Stimulated activated CD4-positive, alpha-beta T cell treated with anti-CD3 and anti-CD28 coated beads, Interleukin-4, amount 100 ng/mL, for 4 hours (primary cell): ENCODE measurements at places on chromosomes 1 and 21.

DNA sequence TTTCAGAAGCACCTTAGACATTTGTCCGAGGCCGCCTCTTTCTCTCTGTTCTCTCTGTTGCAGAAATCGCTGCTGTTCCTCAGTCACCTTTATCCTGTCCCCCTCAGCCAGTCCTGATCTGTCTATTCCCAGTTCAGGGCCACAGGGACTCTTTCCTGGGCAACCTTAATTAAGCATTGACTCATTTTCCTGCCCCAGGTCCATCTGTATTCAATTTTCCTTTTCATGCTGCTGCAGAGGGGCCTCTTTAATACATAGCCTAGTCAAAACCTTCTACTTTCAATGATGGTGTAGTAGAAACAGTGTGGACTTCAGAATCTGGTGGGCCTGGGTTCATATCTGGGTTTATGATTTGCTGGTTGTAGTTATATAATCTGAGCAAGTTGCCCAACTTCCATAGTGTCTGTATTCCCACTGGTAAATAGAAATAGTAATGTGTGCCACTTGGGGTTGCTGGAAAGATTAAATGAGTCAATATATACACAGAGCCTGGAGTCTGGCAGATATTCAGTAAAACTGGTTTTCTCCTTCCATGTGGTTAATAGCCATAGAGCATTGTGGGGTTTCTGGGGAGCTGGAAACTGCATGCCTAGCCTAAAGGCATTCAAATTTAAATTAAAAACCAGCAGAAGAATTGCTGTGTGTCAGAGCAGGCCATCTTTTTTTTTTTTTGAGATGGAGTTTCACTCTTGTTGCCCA lies 4.5 kb downstream of the TRAF5 start:
- no peak for DNase-seq

- no peak for DNase-seq
Observed at GRCh38 chr1:1779320-1779675, 1.0 kb upstream of the NADK start.

GRCh38 chr21:45578176-45578801 lies 36.0 kb upstream of the SLC19A1 start:
- DNase-seq = no peak

- DNase-seq = no peak
Observed at GRCh38 chr1:85321237-85321964, 45.0 kb upstream of the BCL10 start.

DNA sequence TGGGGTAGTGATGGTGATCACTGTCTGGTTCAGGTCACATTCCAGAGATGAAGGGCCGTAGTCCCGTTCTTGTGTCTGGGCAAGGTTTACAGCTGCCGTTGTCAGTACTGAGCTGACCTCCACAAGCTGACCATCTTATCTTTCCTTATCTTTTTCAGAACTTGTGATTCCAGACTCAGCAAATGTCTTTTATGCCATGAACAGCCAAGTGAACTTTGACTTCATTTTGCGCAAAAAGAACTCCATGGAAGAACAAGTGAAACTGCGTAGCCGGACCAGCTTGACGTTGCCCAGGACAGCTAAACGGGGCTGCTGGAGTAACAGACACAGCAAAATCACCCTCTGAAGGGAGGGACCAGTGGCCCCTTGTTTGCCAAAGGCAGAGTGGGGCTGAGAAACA lies 111.6 kb downstream of the COLGALT2 start:
- DNase-seq = no peak

DNA sequence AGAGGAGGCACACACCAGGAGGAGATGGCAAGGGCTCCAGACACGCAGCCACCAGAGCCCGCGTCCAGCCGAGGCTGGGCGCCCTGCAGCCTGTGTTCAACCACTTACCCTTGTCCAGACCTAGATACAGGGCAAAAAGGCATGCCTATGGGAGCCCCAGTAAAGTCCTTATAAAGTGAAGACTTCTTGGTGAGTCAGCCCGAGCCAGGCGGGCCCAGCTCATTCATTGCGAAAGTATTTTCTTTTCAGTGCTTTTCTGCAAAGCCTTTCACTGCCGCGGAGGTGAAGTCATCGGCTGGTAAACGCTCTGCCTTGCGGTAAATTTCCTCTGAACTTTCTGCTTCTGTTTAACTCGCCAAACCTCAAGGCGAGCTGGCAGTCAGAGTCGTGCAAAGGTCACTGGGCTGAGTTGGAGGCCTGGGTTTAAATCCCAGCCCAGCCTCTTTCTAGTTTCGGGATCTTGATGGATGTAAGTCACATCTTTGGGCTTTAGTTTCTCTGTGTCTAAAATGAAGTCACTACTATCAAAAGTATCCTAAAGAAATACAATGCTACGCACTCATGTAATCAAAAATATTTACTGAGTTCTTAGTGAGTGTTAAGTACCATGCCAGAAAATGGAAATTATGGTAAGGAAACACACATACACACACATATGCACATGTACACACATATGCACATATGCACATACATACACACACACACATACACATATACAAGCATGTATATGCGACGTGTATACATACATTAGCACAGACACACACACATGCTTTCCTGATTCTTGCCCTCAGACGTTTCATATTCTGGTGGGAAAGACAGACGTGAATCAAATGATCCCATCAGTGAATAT lies 54.7 kb upstream of the IFFO2 start:
- DNase-seq = peak; percentile 67

DNA sequence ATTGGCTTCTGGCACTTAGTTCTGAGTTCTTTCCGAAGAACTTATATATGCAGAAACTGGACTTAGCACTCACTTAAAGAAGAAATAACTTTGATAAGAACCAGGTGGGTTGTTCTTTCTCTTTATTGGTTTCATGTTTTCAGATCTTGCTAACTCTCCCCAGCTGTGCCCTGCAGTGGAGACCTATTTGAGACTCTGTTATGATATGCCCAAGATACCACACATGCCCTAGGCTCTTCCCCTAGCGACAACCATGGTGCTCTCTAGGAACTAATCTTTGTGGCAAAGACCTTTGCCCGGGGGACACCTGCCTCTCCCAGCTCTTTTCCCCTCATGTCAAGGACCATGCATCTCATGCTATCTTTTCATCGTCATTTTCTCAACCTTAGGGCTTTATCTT lies 128.8 kb downstream of the PBX1 start:
- DNase-seq = no peak

- no peak for DNase-seq
Observed at GRCh38 chr1:54571326-54571725, 23.3 kb downstream of the ACOT11 start.
